Spleen (tissue), 13 donors: ENCODE measurements at places on chromosomes 16 and 17. TPM values are rescaled to one million over a fixed set of nuclear protein-coding genes. Genes with fewer than 3 reads are reported as not detected.
A peak's percentile ranks its signal among the peaks of the same experiment; 100 is the strongest.

DNA sequence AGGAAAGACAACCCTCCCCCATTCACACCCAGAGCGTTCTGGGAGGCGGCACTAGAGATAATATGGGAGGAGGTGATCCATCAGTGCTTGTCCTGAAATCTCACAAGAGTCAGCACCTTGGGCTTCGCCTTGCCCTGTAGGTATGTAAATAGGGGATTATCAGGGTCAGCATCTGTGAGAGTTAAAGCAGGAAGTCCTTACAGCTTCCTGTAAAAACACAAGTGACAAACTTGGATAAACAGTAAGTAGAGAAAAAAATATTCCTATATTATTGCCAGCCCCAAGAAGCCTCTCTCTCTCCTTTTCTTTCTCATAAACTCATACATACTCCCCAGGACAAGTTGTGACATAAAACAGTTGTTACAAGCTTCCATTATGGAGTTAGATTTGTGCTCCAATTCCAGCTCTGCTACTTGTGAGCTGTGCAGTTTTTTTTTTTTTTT is 187.7 kb downstream of the MAF start:
- no peak overlapping the region for H3K4me3 ChIP-seq
- no peak for DNase-seq
- H3K27ac ChIP-seq, result no peak overlapping the region
- no peaks in the 10 kb centered on the region for H3K36me3 ChIP-seq
- H3K27me3 ChIP-seq, result no peaks in the 10 kb centered on the region

GRCh38 chr16:84132527-84133285 is 12.3 kb downstream of the HSDL1 start:
- no peaks in the 10 kb centered on the region for H3K4me1 ChIP-seq
- no peak overlapping the region for H3K4me3 ChIP-seq
- no peaks in the 10 kb centered on the region for H3K27me3 ChIP-seq
- DNase-seq, result no peak

DNA sequence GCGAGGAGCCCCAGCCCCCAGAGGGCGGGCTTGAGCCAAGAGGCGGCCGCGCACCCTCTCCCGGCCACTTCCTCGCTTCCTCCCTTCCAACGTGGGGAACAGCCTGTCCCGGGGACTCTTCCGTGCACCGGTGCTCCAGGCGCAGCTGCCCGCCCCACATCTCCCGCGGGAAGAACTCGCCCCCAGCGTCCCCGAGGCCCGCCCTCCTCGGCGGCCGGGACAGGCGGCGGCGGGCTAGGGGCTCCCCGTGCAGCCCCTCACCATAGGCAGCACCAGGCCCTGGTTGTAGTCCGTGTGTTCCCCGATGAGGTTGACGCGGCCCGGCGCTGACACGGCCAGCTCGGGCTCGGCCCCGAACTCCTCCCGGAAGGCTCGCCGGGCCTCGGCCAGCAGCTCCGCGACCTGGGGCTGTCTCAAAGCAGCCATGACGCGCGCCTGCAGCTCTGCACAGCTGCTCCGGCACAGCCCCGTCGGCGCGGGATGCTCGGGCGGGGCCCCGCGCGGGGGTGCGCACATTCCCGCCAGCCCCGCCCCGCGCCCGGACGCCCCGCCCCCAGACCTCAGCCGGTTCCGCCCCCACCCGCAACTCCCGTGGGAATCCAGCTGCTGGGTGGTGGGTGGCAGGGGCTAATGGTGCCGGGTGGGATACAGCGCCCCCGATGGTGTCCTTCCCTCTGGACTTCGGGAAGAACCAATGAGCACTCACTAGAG is at the start of gene GALK1:
GALK1 (minus strand) TSS at position 482 of the 711 bp plus-strand sequence; CDS start at position 426, 56 bp downstream.
- H3K36me3 ChIP-seq, result peaks cover 16% of the 10 kb centered on the region
- H3K27me3 ChIP-seq, result no peaks in the 10 kb centered on the region
- H3K27ac ChIP-seq, result peak within 1 kb of the TSS; percentile 90
- H3K4me1 ChIP-seq, result peaks cover 12% of the 10 kb centered on the region

DNA sequence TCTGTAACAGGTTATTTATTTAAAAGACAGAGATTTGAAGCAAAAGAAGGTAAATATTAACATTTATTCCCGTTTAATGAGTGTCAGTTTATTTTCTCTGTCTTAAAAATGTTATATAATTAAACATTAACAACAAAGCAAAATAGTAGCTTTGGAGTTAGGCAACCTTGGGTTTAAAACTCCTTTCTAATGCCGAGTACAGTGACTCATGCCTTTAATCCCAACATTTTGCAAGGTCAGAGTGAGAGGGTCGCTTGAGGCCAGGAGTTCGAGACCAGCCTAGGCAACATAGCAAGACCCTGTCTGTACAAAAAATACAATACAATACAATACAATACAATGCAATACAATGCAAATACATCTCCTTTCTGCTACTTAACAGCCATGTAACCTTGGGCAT is 128.7 kb downstream of the CHD9 start:
- no peaks in the 10 kb centered on the region for H3K4me1 ChIP-seq
- no peak for DNase-seq
- peaks cover 36% of the 10 kb centered on the region for H3K36me3 ChIP-seq
- H3K27ac ChIP-seq, result no peak overlapping the region

GRCh38 chr16:56773532-56773931 is 43.6 kb downstream of the NUP93 start:
- H3K4me3 ChIP-seq, result no peak overlapping the region
- no peak for DNase-seq

ENPP7 gene
- polyA plus RNA-seq, result 0.64 TPM

BIRC5 gene
- polyA plus RNA-seq, result 2.1 TPM

LMF1 gene
- 22.6 TPM for polyA plus RNA-seq

- peaks cover under 1% of the 10 kb centered on the region for H3K36me3 ChIP-seq
- peak; percentile 8 for DNase-seq
- no peaks in the 10 kb centered on the region for H3K27me3 ChIP-seq
- no peaks in the 10 kb centered on the region for H3K4me1 ChIP-seq
- no peak overlapping the region for H3K4me3 ChIP-seq
These were observed 65.0 kb downstream of the CCDC182 start for GRCh38 chr17:57679906-57680695.

GRCh38 chr17:29145289-29146073 is 34.7 kb downstream of the MYO18A start:
- H3K36me3 ChIP-seq, result no peaks in the 10 kb centered on the region
- peaks cover 86% of the 10 kb centered on the region for H3K4me1 ChIP-seq
- H3K4me3 ChIP-seq, result no peak overlapping the region
- H3K27ac ChIP-seq, result peak overlapping the region; percentile 53
- peak; percentile 86 for DNase-seq
- H3K27me3 ChIP-seq, result no peaks in the 10 kb centered on the region

PDIA2 gene
- polyA plus RNA-seq, result 0.67 TPM

SLC25A39 gene
- 204 TPM for polyA plus RNA-seq

- H3K4me1 ChIP-seq, result peaks cover 8% of the 10 kb centered on the region
- DNase-seq, result no peak
- no peaks in the 10 kb centered on the region for H3K36me3 ChIP-seq
These were observed 215.5 kb downstream of the MRTFB start for GRCh38 chr16:14286368-14287230.

DNA sequence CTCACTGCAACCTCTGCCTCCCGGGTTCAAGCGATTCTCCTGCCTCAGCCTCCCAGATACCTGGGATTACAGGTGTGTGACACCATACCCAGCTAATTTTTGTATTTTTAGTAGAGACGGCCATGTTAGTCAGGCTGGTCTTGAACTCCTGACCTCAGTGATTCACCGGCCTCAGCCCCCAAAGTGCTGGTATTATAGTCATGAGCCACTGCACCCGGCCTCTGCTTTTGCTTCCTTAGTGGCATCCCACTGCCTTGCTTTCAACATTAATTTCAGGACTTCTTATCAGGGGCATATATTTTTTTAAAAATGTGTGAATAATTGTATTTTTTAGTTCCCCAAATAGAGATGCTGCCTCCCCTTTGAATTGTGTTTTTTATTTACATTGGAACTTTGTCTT is 98.8 kb downstream of the SYCE1L start:
- H3K27ac ChIP-seq, result no peak overlapping the region
- H3K4me3 ChIP-seq, result no peak overlapping the region
- H3K4me1 ChIP-seq, result no peaks in the 10 kb centered on the region
- no peaks in the 10 kb centered on the region for H3K36me3 ChIP-seq
